ENCODE measurements at places on chromosomes 3 and 15.

DNA sequence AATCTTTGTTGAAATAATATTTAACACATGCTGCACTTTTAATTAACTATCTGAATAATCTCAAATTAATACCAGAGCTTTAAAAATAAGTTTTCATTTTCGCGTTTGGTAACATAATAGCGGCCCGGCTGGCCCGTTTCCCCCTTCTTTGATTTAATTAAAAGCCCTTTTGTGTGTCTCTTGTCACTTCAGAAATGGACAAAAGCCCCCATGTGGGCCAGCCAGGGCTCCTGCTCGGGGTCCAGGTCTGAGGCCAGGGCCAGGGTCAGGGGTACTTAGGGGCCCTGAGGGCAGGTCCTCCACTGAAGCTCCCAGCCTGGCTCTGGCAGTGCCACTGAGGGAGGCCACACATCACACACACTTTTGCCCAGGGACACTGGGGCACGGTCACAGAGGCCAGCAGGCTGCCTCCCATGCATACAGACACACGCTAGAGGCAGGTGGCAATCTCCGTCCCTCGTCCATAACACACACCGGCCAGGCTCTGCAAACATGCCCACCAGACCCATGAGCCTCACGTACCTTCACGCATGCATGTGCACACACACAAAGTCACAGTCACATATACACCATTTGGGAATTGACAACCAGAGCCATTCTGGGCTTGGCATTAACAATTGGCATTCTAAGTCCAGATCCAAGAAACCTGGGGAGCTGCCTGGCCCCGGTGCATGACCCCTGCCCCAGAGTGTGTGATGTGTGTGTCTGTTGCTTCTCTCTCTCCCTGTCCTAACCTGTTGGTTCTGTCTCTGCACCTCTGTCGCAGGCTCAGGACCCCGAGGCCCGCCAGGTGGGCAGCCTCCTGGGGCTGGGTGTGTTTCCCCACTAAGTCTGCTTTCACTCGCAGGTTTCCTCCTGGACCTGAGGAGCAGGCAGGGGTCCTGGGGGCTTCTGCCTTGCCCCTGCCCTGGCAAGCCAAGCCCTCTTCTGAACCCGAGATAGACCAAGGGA is 38.5 kb downstream of the DNAJB8 start:
- DNase-seq = no peak

GRCh38 chr3:150124142-150124541 is 153.4 kb upstream of the PFN2 start:
- no peak for DNase-seq

DNA sequence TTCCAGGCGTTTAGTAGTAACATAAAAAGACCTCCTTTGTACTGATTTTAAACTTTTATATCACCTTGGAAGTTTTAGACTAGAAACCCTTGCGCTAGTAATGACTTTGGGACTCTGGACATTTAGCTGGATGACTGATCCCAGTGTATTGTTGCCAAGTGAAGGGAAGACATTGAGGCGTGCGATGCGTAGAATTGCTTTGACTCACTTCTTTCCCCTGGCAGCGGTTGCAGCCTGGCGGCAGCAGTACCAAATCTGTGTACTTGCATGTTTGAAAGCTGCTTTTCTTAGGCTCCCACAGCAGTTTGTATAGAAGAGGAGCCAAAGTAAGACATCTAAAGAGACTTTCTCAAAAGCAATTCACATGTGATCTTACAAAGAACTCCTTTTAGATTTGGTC is 151.6 kb downstream of the BBX start:
- DNase-seq = no peak

- no peak for DNase-seq
These were observed 25.9 kb downstream of the MYO9A start for GRCh38 chr15:72092006-72092405.

DNA sequence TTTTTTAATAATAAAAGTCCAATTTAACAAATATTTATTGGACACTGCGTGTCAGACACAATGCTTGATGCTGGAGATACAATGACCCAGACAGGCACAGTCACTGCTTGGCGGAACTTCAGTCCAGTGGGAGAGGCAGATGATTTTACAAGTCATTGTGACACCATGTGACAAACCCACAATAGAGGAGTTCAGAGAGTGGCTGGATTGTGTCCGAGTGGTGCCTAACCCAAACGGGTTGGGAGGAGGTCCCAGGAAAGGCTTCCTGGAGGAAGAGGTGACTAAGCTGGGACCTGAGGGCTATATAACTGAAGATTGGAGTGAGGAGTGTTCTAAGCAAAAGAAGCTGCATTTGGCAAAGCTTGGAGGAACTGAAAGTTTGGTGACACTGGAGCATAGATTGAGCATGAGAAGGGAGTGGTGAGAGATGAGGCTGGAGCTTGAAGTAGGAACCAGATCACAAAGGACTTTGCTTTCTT is 41.4 kb downstream of the CRTC3 start:
- no peak for DNase-seq

- DNase-seq = no peak
These were observed 2.9 kb downstream of the VILL start for GRCh38 chr3:37993460-37993819.

GRCh38 chr15:100438570-100438969 is 90.2 kb downstream of the CERS3 start:
- no peak for DNase-seq

DNA sequence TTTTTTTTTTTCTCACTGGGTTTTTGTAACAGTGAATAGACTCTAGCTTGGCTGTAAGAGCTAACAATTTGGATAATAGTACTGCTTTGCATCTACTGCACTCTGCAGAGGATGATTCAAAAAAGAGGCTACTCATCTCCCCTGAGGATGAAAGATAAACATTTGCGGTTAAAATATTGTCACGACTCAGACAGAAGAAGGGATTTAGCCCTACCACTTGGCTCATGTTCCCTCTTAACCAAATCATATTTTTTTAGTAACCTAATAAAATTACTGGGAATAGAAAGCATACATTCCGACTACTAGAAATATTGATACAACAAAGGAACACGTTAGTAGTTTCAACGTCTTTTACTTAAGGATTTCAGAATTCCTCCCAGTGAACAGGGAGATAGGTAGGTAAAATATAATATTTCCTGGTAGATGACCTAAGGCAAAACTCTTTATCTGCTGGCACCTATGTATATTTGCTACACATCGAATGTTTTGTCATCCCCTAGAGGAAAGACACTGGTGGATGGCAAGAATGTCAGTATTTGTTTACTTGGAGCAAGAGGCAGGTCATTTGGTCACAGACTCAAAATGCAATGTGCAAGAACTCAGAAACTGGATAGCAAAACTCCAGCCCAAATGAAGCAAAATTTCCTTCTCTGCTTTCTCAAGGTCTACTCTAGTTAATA is 110.8 kb downstream of the GREM1 start:
- peak; percentile 87 for DNase-seq

DNA sequence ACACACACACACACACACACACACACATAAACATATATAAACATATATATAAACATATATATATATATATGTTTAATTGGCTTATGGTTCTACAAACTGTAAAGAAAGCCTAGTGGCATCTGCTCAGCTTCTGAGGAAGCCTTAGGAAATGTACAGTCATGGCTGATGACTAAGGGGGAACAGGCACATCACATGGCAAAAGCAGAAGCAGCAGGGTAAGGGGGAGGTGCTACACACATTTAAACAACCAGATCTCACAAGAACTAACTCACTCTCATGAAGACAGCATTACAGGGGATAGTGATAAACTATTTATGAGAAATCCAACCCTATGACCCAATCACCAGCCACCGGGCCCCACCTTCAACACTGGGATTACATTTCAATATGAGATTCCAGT is 922.9 kb downstream of the SI start:
- DNase-seq = peak; percentile 31

- no peak for DNase-seq
These were observed 122.7 kb upstream of the RASGRP1 start for GRCh38 chr15:38687340-38687739.

DNA sequence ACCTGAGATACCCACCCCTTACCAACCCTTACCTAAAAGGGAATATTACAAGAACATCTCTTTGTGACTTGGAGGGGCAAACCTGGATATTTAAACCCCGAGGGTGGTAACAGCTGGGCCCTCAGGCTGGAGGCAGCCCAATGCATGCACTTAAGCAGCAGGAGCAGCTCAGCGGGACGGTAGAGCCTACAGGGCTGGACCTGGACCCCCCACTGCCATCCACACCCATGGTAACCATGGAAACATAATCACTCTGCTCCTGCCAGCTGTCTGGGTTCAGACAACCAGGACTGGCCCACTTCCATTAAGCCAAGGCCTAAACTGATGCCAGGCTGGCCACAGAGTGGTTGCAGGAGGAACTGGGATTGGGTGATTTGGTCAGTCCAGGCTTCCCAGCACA is 52.8 kb downstream of the ETFA start:
- DNase-seq = no peak

GRCh38 chr3:168645180-168645579 is 549.5 kb upstream of the GOLIM4 start:
- DNase-seq = no peak

GRCh38 chr3:164371681-164372080 is 706.6 kb downstream of the SI start:
- DNase-seq = no peak

- DNase-seq = no peak
These were observed 191.8 kb downstream of the OPA1 start for GRCh38 chr3:193784822-193785221.

- DNase-seq = peak; percentile 93
These were observed 471.6 kb downstream of the FOXP1 start for GRCh38 chr3:71111784-71112440.

DNA sequence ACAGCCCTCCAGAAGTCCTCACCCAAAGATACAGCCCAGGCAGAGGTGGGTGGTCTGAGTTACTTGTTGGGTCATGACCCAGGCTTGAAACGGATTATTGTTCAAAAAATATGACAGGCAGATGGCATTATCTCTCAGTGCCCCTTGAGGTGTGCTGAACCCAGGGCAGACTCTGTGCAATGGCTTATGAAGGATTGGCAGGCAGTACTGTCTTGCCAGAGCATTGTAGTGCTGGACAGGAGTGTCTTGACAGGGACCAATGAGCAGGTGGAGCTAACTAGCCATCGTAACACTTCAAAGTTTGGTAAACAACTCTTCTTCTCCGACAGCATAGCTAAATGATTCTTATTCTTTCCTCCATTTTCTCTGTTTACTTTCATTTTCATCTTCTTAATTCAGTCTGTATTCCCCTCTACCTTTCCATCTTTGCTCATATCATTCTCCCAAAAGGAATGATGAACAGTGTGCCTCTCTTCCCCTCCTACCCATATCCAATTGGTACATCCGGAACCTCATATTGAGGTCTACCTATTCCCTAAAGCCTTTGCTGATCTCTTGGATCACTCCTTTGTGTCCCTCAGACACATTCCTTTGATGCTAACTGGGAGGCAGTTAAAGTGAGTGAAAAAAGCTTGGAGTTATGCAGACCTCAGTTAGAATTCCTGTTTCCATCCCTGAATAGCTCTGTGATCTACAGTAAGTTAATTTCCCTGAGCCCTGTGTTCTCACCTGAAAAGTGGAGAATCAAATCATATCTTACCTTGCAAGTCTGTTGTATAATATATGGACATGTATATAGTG is 2.6 kb upstream of the IL20RB start:
- DNase-seq = no peak

GRCh38 chr3:113166719-113167492 is 44.5 kb upstream of the BOC start:
- no peak for DNase-seq

DNA sequence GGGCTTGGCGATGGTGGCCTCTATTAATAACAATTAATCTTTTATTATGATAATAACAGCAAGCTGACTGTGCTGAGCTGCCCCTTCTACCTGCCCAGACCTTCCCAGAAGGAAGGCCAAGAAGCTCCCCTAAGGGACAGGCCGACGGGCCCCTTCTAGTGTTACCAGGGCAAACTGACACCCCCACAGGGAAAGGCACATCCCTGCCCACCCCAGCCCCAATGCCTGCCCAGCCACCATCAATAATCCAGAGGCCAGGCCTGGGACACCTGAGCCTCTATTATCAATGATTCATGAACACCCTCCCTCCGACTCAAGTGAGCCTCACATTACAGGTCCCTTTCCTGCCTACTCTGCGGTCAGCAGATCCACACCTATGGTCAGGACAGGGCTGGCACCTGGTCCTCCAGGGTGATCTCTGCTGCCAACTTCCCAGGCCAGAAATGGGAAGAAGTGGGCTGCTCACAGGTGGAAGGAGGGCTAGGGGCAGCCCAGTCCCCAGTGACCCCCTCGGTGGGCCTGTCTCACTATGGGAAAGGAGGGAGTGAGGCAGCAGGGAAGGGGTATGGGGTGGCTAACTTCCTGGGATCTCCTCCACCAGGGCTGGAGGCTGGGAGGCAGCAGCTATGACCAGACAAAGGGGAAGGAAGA is 1.8 kb downstream of the TWF2 start:
- no peak for DNase-seq

- no peak for DNase-seq
These were observed 607 bp upstream of the GHSR start for GRCh38 chr3:172448661-172449465.

DNA sequence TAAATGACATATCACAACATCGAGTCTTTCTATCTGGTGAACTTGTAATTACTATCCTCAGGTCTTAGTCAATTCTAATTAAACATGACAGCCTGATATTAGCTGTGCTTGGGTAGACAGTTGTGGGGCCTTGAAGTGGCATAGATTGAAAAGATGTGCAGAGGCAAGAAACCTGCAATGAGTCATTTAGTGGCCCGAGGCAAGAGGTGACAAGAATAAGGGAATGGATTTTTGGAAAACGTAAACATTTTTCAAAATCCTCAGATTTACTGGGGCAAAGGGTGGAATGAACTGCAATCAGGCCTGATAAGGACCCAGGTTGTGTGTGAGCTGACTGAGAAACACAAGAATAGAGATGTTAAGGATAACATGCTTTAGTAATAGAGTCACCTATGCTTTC is 29.5 kb upstream of the ULK4 start:
- no peak for DNase-seq

- DNase-seq = no peak
These were observed 54.4 kb downstream of the ERC2 start for GRCh38 chr3:56413911-56414310.

GRCh38 chr3:65732051-65732935 is 306.4 kb downstream of the MAGI1 start:
- DNase-seq = peak; percentile 44

DNA sequence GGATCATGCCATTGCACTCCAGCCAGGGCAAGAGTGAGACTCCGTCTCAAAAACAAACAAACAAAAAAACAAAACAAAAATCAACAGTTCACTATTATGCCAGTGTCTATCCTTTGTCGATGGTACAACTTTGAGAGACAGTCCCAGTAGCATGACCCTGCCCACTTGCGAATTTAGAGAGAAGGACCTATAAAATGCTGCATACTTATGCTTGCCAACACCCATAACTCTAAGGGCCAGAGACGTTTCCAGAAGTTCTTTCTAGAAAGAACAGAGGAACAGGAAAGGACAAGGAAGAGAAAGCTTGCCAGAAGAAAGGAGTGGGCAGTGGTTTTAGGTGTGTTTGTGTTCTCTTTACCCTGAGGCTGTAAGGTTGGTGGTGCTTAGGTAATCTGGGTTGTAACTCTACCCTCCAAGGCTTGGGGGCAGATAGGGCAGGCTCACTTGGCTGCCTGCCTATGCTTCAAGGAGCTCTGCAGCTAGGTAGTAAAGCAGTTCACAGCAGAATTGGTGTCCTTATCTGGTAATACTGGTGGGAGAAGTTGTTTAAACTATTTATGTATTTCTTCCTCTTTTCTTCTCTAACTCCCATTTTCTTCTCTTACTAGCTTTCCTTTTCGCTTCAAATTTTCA is 50.6 kb upstream of the SPPL2A start:
- no peak for DNase-seq

Data from HS-5 (cell line).